ENCODE measurements at places on chromosomes 2 and 18. TPM values are rescaled to one million over a fixed set of nuclear protein-coding genes. Genes with fewer than 3 reads are reported as not detected.

FBLN7 gene
- total RNA-seq: 0.30 TPM

EPB41L3 gene
- 12.8 TPM for total RNA-seq

STAM2 gene
- 9.4 TPM for total RNA-seq

GAREM1 gene
- 9.2 TPM for total RNA-seq

KCNG2 gene
- 0.19 TPM for total RNA-seq

GREB1 gene
- 41.7 TPM for total RNA-seq

TMEM200C gene
- total RNA-seq: 8.3 TPM

Data from H1 (cell line).